Dermis microvascular lymphatic vessel endothelial cell (primary cell): ENCODE measurements at places on chromosomes 7 and 10.
A peak's percentile ranks its signal among the peaks of the same experiment; 100 is the strongest.

DNA sequence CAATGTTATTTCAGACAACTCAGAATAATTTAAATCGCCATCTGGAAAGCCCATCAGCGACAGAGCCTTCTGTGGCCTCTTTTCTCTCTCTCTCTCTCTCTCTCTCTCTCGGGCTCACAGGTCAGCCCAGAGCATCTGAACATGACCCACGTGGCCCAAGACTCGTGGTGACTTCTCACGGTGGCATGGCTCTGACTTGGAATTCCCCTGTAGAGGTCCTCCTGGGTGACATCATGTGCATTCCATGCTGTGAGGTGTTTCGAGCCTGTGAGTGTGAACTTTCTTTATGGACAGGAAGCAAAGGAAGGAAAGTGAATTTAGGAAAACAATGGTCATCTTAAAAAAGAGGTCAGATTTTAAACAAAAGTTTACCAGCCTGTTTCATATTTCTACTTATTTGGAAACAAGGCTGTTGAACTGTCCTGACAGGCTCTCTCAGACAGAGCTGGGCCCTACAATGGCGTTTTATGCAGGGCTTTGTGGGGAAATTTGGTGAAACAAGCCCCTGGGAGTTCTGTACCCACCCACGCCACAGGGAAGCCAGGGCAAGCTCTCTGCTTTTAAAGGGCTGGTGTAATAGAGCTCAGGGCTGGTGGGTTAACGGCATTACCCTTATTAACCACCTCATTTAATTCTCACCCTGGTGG is 359.7 kb upstream of the ZNF32 start:
- DNase-seq, result peak; percentile 95

DNA sequence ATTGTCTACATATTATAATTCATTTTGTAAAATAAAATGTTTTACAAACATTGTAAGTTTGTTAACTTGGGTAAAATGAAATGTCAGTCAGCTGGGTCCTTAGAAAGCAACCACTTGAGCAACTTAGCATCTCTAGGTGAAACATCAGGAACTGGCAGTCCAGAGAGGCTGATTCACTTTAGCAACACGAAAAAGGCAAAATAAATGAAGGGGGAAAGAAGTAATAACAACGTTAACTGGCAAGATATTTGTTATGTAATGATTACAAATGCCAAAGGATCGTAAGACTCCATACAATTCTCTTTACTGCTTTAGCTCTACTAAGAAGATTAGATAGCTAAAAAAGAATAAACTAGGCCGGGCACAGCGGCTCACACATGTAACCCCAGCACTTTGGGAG is 5.0 kb downstream of the PDZD8 start:
- DNase-seq, result no peak

DNA sequence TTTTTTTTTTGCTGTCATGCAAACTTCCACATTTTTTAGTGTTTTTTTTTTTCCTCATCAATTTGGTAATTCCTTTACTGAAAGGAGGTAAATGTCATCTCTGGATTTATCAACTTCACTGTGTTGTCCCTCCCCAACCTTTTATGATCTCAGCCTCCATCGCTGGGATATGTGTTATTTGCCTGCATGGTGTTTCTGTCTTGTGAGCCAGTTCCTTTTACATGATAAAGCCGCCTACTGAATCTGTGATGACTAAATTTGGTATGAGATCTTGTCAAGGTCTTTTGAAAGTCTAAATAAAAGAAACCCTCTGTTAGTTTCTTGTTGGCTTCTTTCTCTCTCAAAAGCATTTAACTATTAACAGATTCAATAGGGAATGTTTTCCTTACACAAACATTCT is 39.3 kb downstream of the TAS2R41 start:
- no peak for DNase-seq

GRCh38 chr7:99141841-99142726 is 1.8 kb downstream of the SMURF1 start:
- peak; percentile 64 for DNase-seq

DNA sequence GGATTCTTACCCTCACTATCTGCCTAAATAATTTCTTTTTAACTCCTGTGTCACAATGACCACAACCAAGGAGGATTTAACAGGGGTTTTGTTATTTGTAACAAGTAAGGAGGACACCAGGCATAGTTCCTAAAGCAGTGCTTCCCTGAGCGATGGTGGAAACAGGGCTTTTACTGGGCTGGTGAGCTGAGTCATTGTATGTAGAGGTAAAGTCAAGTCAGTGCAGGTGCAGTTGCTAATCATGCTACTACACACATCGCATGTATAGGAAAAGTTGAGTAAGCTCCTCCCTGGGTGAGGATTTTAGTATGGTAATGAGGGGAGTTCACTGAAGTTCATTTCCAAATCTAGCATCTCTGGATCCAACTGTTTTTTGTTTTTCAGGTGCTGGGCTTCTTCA is 22.9 kb upstream of the ABCA13 start:
- no peak for DNase-seq

DNA sequence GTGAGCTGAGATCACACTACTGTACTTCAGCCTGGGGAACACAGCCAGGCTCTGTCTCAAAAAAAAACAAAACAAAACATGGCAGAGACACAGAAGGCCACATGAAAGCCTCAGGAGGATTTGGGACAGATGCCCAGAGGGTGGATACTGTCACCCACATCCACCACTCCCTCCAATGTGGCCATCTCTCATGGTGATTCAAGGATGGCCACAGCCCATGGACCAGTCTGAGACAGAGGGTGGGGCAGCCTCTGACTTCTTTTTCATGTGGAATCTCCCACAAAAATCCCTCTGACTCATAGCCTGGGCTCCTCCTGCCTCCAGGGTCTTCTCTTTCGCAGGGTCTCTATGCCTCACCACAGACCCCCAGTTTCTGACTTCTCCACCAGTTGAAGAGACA is 59.0 kb upstream of the GTF2I start:
- no peak for DNase-seq

DNA sequence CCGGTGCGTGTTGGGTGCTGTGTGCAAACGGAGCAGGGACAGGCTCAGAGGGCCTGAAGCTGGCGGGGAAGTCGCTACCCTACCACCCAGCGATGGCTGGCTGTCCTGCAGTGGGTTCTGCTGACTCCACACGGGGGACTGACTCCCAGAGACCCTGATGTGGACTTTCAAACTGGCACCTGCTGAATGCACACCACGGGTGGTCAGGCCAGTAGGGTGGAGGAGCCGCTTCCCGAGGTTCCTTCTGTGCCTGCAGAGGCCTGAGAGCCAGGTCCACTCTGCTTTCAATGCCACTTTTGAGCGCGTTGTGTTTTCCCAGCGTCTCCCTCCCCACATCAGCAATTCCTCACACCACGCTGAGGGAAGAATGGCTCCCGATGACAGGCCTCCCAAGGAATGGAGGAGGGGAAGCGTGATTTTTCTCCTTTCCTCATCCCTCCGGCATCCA is 135.3 kb downstream of the ADARB2 start:
- no peak for DNase-seq

GRCh38 chr7:69526570-69526969 is 71.7 kb upstream of the AUTS2 start:
- no peak for DNase-seq

DNA sequence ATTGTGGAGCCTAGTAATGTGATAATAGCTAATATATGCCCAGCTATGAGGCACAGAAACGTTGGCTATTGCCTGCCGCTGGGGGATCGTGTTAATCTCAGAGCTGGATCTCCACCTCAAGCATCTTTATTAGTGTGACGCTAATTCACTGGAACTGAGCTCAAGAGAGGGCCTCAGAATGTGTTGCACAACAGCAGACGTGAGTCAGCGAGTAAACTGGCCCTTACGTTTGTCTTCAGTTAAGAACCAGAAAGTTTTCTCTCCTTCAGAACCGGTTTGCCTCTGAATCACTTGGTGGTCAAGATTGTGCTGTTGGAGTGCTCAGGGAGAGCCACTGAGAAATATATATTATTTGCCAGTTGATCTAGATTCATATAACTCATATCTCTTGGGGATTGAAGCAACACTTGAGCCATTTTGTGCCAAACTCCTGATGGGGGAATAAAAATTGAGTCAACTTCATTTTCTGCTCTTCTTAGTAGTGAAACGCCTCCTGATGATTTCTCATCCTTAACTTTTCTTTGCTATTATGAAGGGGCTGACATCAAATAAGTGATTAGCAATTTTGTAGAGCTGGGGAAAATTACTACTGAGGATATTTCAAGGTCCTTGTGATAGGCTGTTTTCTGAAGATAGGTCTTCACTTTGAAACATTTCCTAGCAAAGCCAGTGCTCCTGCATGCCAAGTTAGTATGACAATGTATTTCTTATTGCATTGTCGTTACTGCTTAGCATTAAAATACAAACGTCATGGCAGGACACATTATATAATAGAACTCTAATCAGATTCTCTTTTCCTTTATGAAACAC is 22.3 kb downstream of the BZW2 start:
- no peak for DNase-seq

DNA sequence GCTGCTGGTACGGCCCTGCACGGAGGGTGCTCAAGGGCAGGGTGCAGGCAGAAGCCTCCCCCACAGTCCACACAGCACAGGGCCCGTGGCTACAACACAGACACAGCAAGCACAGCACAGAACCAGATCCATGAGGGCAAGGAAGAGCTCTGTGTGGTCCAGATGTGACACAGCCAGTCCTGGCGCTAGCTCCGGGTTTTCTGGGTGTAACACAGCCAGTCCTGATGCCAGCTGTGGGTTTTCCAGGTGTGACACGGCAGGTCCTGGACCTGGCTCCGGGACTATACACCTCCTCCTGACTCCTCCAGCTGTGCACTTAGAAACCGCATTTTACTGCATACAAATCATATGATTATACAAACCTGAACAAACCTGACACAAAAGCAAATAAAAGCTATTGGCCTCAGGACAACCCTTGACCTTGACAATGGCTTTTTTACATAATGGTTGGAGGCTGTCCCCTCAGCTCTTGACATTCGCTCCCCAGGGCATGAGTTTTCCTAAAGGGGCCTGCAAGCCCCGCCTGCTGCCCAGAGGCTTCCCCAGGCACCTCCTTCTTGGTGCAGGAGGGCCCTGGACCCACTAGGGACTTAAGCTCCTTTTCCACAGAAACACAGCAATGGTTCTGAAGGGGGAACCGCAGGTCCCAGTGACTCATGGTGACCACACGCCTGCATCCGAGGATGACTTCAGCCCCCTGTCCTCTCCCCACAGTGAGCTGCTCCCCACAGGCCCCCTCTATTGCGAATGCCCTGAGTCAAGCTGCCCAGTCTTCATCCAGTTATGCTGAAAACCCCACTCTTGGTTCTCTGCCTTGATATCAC is 209.6 kb downstream of the PTPRN2 start:
- DNase-seq, result no peak

DNA sequence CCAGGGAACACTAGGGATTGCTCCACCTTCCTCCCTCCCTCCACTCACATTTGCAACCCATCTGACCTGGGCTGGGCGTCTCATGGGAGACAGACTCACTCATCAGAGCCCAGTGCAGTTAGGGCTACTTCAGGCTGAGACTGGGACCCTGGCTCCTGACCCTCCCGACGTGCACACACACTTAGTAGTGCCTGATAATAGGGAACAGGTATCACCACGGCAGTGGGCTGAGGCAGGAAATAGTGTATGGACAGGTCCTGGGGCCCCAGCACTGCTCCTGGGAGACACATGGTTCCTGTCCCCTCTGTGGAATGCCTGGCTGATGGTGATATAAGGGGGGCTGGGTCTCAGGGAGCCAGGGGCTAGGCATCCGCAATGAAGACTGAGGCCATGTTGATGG is 14.3 kb downstream of the AQP1 start:
- no peak for DNase-seq

DNA sequence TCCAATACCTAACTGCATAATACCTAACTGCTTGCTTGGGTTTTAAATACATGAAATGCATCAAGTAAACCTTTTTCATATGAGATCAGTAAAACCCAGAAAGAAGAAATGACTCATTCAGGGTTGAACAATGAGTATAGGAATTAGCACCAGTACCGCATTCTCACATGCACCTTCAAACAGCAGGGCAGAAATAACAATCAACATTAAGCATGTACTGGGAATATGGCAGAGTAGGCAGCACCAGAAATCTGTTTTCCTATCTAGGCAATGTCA is 850.3 kb upstream of the SORCS1 start:
- DNase-seq, result no peak

DNA sequence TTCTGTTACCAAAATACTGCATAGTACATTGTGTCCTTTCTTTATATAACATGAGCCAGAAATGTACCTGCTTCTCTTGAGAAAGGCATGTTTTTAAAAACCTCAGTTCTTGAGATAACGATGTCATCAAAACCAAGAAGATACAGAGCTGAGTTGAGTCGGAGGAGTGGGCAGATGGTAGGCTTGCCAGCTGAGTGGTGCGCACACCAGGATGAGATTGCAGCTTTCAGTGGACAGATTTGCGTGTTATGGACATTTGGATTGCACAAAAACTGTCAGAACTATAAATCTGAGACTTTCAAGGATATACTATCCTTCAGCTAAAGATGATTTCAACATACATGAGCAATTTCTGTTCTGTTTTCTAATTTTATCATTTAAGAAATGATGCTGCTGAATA is 25.0 kb downstream of the PRKAR2B start:
- DNase-seq, result no peak

DNA sequence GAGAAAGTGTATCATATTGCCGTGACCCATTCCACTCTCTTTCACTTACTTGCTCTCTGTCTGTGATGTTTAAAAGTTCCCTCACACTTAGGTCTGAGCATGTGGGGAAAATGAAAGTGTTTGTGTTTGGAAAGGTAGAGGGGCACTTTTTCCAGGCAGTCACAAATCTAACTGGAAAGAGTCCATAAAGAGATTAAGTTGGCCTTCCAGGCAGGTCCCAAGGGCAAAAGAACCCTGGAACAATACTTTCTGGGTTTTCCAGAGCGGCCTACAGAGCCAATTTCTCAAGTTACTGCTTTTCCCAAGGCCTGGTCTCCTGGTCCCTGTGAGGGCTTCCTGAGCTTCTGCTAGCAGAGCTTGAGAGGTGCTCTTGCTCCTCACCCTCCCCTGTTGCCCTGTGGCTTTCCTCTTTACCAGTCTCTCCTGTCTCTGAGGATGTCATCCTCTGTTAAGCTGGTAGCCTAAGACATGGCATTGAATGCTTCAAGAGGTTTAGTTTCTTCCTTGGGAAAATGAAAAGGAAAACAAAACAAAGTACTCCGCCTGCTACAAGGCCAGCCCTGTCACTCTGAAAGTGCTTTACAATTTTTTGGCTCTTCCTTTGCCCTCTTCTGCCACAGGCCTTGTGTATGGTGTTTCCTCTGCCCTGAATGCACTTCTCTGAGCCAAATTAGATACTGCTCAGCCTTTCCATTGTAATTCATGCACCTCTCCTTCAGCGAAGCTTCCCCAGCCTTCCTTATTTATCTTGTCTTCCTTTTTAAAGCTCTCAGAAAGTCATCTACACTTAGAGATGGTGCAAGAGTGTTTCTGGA is 20.1 kb downstream of the TES start:
- no peak for DNase-seq

DNA sequence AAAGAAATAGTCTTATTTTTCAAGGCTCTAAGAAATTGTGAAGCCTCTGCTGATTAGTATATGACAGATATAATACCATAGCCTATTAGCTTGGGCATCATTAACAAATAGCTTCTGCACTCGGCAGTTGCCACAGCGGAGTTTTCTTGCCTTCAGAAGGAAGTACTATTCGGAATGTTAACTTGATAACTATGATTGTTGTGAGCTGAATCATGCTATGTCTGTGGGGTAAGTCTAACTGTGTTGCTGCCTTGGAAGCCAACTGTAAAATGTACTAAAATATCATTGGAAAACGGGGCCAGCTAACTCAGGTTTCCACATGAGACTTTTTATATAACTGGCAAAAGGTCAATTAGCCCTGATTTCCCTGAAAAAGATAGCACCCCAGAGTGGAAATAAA is 93.2 kb downstream of the TWIST1 start:
- DNase-seq, result no peak

GRCh38 chr7:81871606-81872265 is 101.9 kb upstream of the HGF start:
- DNase-seq, result no peak

- DNase-seq, result no peak
Observed at GRCh38 chr7:27250557-27251070, 8.0 kb downstream of the EVX1 start.
